Stimulated activated CD8-positive, alpha-beta memory T cell treated with anti-CD3 and anti-CD28 coated beads, Interleukin-2, amount 100 ng/mL, for 1 hour (primary cell): ENCODE measurements at places on chromosomes 7 and 10.
A peak's percentile ranks its signal among the peaks of the same experiment; 100 is the strongest.

DNA sequence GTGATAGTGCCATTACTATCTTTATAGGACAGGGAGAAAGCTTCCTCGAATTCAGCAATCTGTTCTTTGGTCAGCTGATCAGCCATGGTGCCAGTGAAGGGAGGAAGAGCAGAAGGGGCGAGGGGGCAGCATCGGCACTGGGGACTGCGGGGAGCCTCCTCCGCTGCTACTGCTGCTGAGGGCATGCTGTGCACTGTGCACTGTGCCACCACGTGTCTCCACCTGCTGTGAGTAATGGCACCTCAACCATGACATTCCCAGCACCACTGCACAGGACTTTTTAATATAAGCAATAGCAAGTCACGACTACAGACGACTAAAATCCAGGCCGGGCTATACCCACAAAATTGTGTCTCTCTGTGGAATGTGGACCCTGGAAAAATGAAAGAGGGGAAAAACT, 105.0 kb upstream of the LANCL2 start:
- DNase-seq = no peak

DNA sequence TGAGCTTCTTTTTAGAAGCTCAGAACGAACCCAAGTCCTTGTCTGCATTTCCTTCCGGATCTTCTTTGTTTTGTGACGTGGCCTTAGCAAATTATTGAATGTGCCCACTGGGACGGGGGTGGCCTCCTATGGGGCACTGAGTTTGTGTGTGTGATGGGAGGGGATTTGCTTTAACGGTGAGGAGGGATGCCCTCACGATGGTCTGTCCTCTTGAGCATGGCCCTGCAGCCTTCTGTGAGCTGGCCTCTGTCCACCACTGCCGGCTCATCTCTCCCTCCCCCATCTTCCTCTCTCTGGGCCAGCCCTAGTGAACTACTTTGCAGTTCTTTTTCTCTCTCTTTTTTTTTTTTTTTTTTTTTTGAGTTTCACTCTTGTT, 62.9 kb upstream of the MKRN1 start:
- no peak for DNase-seq

GRCh38 chr10:42972946-42973345, 103.9 kb upstream of the RET start:
- DNase-seq = no peak

DNA sequence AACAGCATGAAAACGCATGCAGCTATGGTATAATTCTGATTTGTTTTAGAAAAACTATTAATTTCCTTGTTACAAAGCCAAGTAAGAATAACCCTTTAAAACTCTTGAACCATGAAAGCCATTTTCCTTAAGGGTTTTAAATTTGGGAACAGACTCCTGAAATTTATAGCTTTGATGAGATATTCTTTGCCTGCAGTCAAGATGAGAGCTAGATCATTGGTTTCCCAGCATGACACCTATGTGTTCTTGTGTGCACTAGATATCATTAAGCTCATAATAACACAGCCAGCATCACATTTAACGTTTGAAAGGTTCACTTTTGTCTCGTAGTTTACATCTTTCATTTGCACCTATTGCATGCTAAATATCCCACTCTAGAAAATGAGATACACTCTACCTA, 202.2 kb downstream of the PHF14 start:
- no peak for DNase-seq

- DNase-seq = peak; percentile 5
Observed at GRCh38 chr10:71964743-71965515, 734 bp downstream of the CHST3 start.

GRCh38 chr10:73413108-73413527, 740 bp downstream of the ANXA7 start:
- no peak for DNase-seq

DNA sequence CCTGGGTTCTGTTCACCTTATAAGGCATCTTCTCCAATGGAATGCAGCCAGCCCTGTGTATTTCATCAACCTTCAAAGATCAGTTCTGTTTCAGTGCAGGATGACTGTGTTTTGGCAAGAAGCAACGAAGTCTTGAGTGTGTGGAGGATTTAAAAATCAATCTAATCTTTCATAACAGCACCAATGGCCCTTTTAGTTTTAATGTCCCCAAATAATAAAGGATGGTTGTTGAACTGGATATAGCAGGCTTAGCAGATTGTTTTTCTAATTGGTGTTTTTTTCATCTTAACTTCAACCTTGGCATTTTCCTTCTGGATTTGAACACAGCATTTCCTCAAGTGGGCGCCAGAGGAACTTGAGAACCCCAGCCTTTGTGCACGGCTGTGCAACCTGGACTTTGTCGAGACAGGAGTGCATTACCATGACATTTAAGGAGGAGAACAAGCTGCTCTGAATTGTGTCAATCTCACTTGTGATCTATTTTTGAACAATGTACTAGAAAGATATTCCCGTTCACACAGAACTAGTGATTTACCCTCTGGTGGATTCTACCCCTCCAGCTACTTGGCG, 313.3 kb upstream of the AKR1E2 start:
- no peak for DNase-seq

- no peak for DNase-seq
Observed at GRCh38 chr7:141979568-141979967, 6.0 kb upstream of the TAS2R38 start.

DNA sequence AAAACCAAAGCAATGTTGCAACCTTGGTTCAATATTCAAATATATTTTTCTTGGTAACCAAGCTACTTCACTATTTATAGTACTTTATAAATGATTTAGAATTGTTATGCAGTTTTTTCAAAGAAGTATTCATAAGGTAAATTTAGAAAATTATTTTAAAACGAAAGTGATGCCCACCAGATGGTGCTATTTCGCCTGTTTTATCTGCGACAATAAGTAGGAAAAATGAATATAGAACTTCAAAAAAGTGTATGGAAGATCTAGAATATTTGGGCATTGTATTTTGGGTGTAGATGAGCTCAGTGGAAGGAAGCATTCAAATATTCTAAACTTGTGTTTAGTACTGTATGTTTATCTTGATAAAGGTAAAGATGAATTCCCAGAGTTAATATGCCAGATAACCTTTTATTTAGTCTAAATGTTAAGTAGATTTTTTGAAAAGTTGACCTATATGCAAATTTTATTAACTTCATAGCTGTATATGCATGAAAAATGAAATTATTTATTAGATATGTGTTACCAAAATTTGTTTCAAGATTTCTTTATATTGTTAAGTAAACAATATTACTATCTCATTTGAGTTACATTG, 93.2 kb downstream of the ADK start:
- no peak for DNase-seq

GRCh38 chr10:95273393-95274312, 17.1 kb downstream of the PDLIM1 start:
- no peak for DNase-seq

DNA sequence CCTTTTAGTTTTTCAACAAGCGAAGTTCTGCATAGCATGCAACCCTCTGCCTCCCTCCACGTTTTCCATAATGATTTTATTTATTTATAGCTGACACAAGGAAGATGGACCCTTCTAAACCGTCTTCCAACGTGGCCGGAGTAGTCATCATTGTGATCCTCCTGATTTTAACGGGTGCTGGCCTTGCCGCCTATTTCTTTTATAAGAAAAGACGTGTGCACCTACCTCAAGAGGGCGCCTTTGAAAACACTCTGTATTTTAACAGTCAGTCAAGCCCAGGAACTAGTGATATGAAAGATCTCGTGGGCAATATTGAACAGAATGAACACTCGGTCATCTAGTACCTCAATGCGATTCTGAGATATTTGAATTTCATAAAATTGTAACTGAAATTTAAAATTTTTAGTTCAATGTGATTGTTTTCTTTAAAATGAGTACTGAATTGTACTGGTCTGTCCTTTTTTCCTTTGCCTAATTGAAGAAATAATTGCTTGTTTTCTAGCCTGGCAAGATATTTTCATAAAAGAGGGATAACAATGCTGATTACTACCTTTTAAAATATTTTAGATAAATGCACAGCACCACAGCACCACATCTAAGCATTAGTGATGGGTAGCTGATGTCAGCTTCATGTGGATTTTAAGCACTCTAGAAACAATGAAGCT, 41.5 kb upstream of the SLC39A12 start:
- no peak for DNase-seq

GRCh38 chr7:128741491-128741890, 2.3 kb downstream of the CALU start:
- no peak for DNase-seq

- no peak for DNase-seq
Observed at GRCh38 chr10:104119996-104120395, 2.0 kb upstream of the SFR1 start.

GRCh38 chr7:110296321-110296720, 794.6 kb upstream of the LRRN3 start:
- DNase-seq = no peak

DNA sequence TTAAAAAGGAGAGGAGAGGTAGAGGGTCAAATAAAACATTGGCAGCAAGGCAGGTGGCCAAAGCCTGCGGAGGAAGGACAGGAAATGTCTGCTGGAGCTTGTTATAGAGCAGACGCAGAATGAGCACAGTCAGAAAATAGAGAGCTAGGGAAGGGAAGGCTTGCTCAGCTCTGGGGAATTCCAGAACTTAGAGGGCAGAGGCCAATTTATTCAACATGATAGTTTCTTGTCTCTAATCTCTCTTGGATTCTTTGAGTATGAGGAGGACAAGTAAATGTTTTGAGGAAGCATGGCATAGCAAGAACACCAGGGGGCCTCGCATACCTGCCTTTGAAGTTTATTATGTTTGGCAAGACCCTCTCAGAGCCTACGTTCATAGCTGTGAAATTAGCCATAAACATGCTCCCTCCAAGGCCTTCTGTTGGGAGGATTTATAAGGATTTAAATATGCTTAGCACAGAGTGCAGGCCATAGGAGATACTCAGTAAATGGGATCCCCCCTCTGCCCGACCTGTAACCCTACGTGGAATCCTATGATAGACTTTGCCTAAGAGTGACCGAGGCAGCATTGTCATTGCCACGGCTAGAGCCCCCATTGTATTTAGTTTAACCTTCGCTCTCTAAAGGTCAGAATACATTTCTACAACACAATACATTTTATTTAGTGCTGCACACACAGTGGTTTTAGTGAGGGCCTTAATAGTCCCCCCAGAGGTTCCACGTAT, 293.9 kb downstream of the CCDC3 start:
- DNase-seq = no peak

DNA sequence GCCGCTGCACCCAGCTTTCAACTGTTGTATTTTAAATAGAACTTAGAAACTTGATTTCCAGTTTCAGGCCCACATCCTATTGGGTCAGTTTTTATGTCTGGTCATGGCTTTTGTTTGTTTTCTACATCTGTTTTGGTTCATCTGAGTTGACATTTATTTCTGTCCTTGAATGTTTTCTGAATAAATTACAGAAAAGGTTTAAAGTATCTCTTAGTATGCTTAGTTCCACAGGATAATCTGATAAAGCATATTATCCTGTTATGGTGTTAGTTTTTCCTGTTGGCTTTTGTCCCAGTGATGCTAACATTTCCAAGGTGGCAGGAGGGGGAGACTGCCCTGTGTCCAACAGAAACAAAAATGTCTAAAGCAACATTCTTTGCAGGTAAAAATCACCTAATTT, 733.2 kb downstream of the INHBA start:
- DNase-seq = no peak

GRCh38 chr10:116545122-116545521, 609 bp upstream of the PNLIP start:
- DNase-seq = no peak

DNA sequence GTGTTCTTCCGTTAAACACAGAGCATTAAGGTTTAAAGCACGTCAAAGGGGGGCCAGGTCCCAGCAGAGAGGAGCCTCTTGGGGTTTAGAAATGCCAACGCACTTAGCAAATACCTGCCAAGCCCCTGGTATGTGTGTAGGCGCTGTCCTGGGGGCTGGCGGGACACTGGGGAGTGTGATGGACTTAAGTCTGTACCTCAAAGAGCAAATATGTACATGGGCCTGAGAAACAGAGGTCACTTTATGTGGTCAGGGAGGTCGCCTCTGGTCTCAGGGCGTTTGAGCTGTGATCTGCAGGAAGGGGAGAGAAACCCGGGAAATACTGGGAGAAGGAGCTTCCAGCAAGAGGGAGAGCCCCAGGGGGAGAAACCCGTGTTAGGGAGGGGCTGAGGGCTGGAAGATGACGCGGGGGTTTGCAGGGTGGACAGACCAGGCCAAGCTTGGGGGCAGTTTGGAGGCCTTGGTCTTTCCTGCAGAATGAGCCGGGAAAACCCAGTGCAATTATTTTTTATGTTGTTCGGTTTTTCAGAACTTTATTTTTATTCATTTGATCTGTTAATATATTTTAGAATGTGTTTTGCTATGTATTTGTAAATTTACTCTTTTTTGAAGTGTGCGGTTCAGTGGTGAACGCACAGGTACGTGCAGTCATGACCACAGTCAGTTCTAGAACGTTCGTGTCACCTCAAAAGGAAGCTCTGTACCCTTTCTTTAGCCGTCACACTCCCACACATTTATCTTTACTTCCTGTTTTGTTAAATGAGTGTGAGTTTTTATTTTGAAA, 441.4 kb upstream of the FOXK1 start:
- DNase-seq = no peak

GRCh38 chr7:10245406-10245805, 728.3 kb upstream of the PHF14 start:
- no peak for DNase-seq

GRCh38 chr7:142348921-142349405, 91.1 kb upstream of the PRSS58 start:
- DNase-seq = no peak

DNA sequence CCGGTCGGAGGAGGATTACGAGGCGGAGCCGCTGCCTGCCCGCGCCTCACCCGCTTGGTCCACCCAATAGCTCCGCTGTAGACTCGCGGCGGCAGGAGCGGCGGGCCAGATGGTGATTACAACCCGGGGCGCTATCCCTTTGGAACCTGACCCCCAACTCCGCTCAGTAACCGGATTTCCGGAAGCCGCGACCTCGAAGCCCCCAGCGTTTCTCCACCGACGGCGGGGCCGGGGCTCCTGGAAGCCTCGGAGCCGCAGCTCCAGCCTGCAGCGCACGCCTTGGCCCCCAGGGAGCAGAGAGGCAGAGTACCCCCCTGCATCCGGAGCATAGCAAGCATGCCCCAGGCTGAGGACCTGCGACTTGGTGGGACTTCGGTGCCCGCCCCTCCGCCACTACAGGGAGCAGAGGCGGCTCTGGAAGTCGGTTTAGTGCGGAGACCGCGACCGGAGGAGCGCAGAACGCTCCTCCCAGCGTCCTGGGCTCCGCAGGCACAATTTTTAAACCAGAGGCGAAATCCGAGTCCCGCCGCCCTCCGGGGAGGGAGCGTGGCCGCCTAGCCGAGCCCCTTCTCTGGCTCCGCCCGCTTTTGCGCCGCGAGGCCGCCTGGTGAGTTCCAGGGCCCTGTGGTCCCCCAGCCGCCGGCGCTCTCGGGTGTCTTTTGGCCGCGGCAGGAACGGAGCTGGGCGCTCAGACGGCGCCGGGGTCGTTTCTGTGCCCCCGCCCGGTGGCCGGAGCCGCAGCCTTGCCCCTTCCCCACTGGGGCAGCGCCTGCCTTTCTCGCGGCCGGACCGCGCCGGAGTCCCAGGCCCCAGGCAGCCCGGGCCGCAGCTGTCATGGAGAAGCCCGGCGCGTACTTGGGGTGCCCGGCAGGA, 28.2 kb upstream of the BMS1 start:
- no peak for DNase-seq

- DNase-seq = no peak
Observed at GRCh38 chr7:28714459-28715120, 243.5 kb downstream of the TRIL start.
